ENCODE measurements at places on chromosomes 1 and 21.

DNA sequence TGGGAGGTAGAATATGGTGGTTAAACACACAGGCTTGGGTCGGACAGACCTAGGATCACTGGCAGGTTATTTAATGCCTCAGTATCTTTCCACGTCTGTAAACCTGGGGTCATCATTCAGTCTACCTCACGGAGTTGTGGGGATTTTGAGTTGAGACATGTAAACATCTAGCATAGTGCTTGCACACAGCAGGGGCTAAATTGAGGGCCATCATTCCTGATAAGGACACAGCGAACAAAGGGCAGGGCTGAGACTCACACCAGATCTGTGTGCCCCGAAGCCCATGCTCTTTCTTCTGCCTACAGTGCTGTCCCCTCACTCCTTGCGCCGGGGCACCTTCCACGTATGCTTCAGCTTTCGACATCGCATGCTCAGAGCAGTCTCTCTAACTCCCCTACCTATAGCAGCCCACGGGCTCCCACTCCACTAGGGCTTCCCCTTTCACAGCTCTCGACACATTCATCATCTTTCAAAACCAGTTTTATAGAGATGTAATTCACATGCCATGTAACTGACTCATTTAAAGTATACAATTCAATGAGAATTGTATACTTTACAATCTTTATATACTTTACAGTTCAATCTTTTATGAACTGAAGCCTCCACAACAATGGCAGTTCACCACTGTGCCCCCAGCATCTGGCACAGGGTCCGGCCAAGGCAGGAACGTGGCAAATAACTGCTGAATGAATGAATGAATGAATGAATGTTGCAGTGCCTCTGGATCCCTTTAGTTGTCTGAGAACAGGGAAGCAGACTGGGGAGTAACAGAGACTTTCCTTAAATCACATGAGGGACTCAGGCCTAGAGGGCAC lies 48.0 kb downstream of the GPR161 start:
- no peak for DNase-seq

DNA sequence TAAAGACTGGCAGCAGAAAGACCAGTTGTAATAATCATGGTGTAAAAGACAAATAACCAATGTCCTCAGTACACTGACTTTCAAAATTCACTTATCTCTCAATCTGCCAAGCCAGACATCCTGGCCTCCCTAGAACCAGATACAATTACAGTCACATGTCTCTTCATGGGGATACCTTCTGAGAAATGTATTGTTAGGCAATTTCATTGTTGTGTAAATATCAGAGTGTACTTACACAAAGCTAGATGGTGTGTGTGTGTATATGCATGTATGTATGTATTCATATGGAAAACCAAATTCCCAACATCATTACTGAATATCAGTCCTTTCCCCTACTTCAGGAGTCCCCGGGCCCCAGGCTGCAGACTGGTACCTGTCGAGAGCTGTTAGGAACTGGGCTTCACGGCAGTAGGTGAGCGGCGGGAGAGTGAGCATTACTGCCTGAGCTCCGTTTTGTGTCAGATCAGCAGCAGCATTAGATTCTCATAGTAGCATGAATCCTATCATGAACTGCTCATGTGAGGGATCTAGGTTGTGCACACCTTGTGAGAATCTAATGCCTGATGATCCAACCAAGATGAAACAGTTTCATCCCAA lies 65.3 kb upstream of the ZNF326 start:
- no peak for DNase-seq

GRCh38 chr1:31658721-31659120 lies 14.0 kb upstream of the PEF1 start:
- DNase-seq, result no peak

- no peak for DNase-seq
Observed at GRCh38 chr1:203776636-203777035, 11.7 kb downstream of the LAX1 start.

DNA sequence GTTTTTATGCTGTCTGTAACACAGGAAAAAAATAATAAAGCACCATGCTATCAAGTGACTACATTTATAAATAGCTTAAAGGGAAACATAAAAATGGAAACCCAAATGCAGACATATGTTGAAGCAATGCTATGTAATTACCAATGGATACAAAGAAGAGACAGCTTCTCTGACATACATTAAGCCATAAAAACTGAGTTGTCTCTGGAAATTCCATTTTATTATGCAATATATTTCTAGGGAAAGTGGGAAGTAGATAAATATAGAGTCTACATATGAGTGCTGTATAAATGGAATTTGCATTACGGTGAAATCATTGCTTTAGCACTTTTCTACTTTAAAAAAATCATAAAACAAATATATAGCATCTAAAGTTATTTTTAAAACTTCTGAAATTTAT lies 135.2 kb upstream of the COL11A1 start:
- DNase-seq, result no peak

- DNase-seq, result no peak
Observed at GRCh38 chr1:197995408-197996258, 78.5 kb downstream of the LHX9 start.
